Aorta (tissue), 5 donors: ENCODE measurements at places on chromosomes 5 and 9. TPM values are rescaled to one million over a fixed set of nuclear protein-coding genes. Genes with fewer than 3 reads are reported as not detected.

The CDC37L1 gene
- 26.3 TPM for total RNA-seq

The ST8SIA4 gene
- 19.7 TPM for total RNA-seq

The CFAP77 gene
- total RNA-seq = not detected

The ZNF782 gene
- total RNA-seq = 9.5 TPM

The SHB gene
- 29.3 TPM for total RNA-seq

The MLANA gene
- not detected for total RNA-seq

The NUP214 gene
- total RNA-seq = 53.2 TPM

The DNAJC25 gene
- 6.0 TPM for total RNA-seq

DNA sequence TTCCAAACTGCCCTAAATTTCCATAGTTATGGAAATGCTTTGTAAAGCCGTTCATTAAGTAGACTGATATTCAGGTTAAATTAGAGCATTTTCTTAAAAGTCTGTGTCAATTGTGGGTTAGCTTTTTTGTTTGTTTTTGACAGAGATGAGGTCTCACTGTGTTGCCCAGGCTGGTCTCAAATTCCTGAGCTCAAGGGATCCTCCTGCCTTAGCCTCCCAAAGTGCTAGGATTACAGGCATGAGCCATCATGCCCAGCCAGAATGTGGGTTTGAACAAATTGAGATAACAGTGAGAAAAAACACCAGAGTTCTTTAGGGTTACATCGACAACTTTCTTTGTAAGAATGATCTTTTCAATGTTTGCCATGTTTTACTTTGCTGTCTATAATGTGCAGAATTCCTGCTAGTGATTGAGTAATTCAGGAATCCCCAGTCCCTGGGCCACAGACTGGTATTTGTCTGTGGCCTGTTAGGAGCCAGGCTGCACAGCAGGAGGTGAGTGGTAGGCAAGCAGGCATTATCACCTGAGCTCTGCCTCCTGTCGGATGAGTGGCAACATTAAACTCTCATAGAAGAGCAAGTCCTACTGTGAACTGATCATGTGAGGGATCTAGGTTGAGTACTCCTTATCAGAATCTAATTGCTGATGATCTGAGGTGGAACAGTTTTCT, 80.5 kb downstream of the RAI14 start:
- H3K27me3 ChIP-seq = no peaks in the 10 kb centered on the region
- H3K4me1 ChIP-seq = peaks cover 9% of the 10 kb centered on the region
- peaks cover 3% of the 10 kb centered on the region for H3K36me3 ChIP-seq
- H3K27ac ChIP-seq = peak overlapping the region; percentile 59

DNA sequence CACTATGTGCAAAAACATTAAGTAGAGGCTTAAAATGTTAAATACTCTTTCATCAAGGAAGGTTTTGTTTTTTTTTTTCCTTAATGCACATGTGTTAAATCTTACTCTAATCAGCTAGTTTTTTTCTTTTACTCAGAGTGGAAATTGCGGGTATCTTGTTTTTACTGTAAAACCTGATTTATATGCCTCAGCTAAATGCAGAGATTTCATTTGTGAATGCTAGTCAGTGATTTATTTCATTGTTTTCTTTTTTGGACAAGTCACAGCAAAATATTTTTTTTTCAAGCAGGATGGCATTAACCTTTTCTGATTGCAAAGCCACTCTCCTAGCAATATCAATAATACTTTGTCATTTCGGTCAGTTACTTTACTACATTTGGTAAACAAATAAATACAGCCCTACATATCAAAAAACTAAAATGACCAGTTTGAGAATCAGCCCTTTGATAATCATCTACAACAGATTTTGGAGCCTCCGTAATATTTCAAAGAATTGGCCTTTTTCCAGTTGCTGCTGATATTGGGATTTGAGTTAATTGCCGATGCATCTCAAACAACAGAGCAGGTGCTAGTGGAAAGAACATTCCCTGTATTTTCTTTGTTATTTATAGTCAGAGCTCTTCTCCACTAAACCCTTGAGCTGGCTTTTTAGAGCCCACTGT, 579.2 kb upstream of the ZNF608 start:
- DNase-seq = no peak
- H3K27me3 ChIP-seq = no peaks in the 10 kb centered on the region
- no peaks in the 10 kb centered on the region for H3K36me3 ChIP-seq
- H3K4me3 ChIP-seq = no peak overlapping the region
- no peak overlapping the region for H3K27ac ChIP-seq
- H3K4me1 ChIP-seq = no peaks in the 10 kb centered on the region

DNA sequence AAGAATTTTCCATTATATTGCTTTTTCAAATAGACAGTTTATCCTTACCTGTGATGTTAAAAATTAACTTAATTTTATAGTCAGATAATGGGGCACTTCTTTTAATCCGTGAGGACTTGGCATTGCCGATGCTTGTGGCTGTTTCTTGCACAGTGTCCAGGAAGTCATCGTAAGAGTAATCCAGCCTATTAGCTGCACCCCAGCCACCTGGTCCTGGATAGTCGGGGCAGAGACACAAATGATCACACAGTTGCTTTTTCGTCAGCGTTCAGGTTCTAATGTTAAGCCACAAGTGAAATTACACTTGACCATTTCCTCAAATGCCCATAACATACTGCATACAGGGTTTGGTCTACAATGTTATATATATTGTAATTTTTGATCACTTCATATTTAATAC, 107.4 kb downstream of the SVEP1 start:
- H3K36me3 ChIP-seq = no peaks in the 10 kb centered on the region
- no peak overlapping the region for H3K27ac ChIP-seq
- no peaks in the 10 kb centered on the region for H3K4me1 ChIP-seq

GRCh38 chr5:120304663-120305062, 159.4 kb upstream of the PRR16 start:
- H3K27ac ChIP-seq = no peak overlapping the region
- no peak overlapping the region for H3K4me3 ChIP-seq
- no peaks in the 10 kb centered on the region for H3K27me3 ChIP-seq
- no peaks in the 10 kb centered on the region for H3K36me3 ChIP-seq

- DNase-seq = peak; percentile 89
- peaks cover 16% of the 10 kb centered on the region for H3K4me1 ChIP-seq
- H3K27me3 ChIP-seq = no peaks in the 10 kb centered on the region
- H3K27ac ChIP-seq = no peak overlapping the region
These were observed 175.1 kb upstream of the MSX2 start for GRCh38 chr5:174549254-174549653.

DNA sequence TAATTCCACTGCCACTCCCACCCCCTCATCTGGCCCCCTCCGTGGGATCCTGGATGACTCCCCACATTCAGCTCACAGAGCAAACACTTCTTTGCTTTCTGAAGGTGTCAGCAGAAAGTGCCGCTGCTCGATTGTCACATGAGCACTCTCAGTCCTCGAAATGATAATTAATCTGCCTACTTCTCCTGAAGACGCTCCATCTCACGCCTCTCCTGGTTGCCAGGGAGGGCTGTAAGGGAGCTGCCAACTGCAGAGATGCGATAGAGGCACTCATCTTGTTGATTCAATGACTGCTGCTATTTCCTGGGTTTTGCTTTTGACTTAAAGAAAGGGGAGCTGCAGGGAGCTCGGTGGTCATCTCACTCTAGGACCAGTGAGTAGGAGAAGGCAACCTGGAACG, 206.5 kb downstream of the DAB2IP start:
- H3K27me3 ChIP-seq = no peaks in the 10 kb centered on the region
- no peaks in the 10 kb centered on the region for H3K4me1 ChIP-seq
- no peak overlapping the region for H3K4me3 ChIP-seq
- H3K36me3 ChIP-seq = no peaks in the 10 kb centered on the region
- DNase-seq = no peak

DNA sequence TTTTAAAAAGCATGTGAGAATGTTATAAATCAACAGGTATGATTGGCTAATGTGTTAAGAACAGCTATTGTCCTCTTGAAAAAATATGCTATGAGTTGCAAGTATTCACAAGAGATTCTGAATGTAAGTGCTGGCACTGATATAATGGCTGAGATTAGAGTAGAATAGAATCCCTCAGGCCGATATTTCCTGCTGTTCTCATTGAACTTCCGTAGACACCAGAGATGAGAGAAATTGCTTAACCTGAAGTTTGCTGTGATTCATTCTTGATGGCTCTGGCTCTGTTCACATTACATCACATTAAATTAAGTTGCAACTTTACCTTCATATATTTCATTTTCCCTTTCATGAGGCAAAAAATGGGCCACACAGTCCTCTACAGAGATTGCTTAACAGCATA, 114.5 kb downstream of the BAAT start:
- no peak for DNase-seq
- no peaks in the 10 kb centered on the region for H3K36me3 ChIP-seq
- H3K4me1 ChIP-seq = no peaks in the 10 kb centered on the region
- no peaks in the 10 kb centered on the region for H3K27me3 ChIP-seq
- H3K4me3 ChIP-seq = no peak overlapping the region
- H3K27ac ChIP-seq = no peak overlapping the region

GRCh38 chr9:752681-753200, 88.8 kb upstream of the DMRT1 start:
- no peak for DNase-seq
- H3K27me3 ChIP-seq = no peaks in the 10 kb centered on the region
- peak overlapping the region; percentile 55 for H3K27ac ChIP-seq
- H3K36me3 ChIP-seq = no peaks in the 10 kb centered on the region
- H3K4me1 ChIP-seq = peaks cover 5% of the 10 kb centered on the region

GRCh38 chr5:79025054-79025472, 40.0 kb upstream of the ARSB start:
- H3K4me1 ChIP-seq = peaks cover 2% of the 10 kb centered on the region
- peak; percentile 89 for DNase-seq
- H3K27ac ChIP-seq = no peak overlapping the region
- H3K27me3 ChIP-seq = no peaks in the 10 kb centered on the region
- H3K36me3 ChIP-seq = no peaks in the 10 kb centered on the region
- peak overlapping the region; percentile 29 for H3K4me3 ChIP-seq

DNA sequence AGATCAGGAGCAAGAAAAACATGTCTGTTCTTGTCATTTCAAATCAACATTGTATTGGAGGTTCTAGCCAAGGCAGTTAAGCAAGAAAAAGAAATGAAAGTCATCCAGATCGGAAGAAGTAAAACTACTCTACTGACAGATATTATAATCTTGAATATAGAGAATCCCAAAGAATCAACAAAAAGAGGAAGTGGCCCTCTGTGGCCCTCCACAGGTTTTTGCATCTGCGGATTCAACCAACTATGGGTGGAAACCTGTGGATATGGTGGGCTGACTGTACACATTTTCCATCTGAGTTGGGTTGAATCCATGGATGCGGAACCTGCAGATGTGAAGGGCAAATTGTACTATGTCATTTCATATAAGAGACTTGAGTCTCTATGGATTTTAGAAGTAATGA, 35.1 kb downstream of the GAS1 start:
- H3K27ac ChIP-seq = no peak overlapping the region
- no peak for DNase-seq
- no peak overlapping the region for H3K4me3 ChIP-seq
- no peaks in the 10 kb centered on the region for H3K4me1 ChIP-seq
- H3K27me3 ChIP-seq = no peaks in the 10 kb centered on the region

GRCh38 chr5:1187950-1188334, 13.5 kb upstream of the SLC6A19 start:
- H3K4me1 ChIP-seq = no peaks in the 10 kb centered on the region
- no peaks in the 10 kb centered on the region for H3K36me3 ChIP-seq
- no peak for DNase-seq
- H3K4me3 ChIP-seq = no peak overlapping the region
- H3K27me3 ChIP-seq = no peaks in the 10 kb centered on the region
- H3K27ac ChIP-seq = no peak overlapping the region

DNA sequence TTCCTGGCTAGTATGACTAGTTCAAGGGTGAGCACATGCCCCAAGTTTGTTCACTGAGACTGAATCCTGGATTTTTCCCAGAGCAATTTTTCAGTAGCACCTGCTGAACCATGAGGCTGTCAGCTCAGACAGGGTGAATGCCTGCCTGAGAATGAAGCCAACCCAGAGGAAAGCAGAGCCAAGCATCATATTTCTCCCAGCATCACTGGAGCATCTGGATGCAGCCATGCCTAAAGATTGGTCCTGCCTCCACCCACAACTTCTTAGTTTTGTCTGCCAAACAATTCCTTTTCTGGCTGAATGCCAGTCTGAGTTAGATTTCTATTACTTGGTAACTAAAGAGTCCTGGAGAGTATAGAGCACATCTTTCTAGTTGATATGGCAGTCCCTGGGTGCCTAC, 343.6 kb downstream of the CSNK1G3 start:
- H3K4me3 ChIP-seq = no peak overlapping the region
- H3K27ac ChIP-seq = no peak overlapping the region
- H3K27me3 ChIP-seq = no peaks in the 10 kb centered on the region
- no peak for DNase-seq
- H3K4me1 ChIP-seq = no peaks in the 10 kb centered on the region

DNA sequence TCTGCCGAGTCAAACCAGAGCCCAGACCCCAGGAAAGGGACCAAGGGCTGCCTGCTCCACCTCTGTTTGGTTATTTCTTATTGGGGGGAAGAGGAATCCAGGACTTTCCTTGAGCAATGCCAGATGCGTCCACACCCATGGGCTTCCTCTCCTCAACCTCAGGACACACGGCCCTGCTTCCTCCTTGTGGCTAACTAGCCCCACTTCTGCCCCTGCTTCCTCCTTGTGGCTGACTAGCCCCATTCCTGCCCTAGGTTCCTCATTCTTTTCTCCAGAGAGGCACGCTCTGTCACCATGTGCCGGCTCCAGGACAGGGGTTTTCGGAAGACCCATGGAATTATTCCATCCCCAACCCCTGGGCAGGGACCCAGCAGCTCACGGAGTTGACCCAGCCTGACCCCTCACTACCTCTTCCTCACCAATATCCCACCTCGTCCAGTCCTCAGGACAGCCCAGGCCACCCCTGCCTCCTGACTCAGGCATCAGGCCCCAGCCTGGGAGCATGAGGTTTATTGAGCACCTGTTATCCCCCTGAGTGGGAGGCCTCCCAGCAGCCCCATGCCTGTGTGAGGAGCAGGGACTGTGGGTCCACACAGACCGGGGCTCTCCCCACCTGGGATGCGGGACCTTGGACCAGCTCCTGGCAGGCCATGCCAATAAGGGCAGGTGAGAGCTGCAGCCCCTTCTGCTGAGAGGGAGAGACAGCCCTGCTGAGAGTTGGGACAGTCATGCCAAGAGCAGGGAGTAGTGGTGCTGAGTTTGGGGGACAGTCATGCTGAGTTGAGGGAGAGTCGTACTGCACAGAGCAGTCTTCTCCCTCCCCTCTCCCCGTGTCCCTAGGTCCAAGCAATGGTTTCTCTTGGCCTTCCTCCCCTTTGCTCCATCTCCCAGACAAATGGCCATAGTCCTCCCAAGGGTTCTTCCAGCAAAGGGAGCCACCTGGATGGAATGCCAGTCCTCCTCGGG, 11.8 kb upstream of the FCN1 start:
- no peaks in the 10 kb centered on the region for H3K36me3 ChIP-seq
- no peak overlapping the region for H3K27ac ChIP-seq
- no peaks in the 10 kb centered on the region for H3K27me3 ChIP-seq
- peak; percentile 69 for DNase-seq
- no peak overlapping the region for H3K4me3 ChIP-seq

- no peak overlapping the region for H3K27ac ChIP-seq
- no peaks in the 10 kb centered on the region for H3K27me3 ChIP-seq
- no peak overlapping the region for H3K4me3 ChIP-seq
These were observed 283.1 kb downstream of the ADAMTS6 start for GRCh38 chr5:65198456-65199120.
